ENCODE measurements at places on chromosomes 2 and 18. TPM values are rescaled to one million over a fixed set of nuclear protein-coding genes. Genes with fewer than 3 reads are reported as not detected.

Gene GCC2
- polyA plus RNA-seq: 37.8 TPM

Gene KHK
- 3.3 TPM for polyA plus RNA-seq

Gene BOK
- not detected for polyA plus RNA-seq

Gene TWIST2
- polyA plus RNA-seq: not detected

Gene OR6B2
- polyA plus RNA-seq: not detected

Gene NDC80
- 2.7 TPM for polyA plus RNA-seq

Gene GPR155
- polyA plus RNA-seq: 2.5 TPM

Gene IWS1
- 25.6 TPM for polyA plus RNA-seq

Gene NEU4
- 1.7 TPM for polyA plus RNA-seq

Gene GNAL
- 0.05 TPM for polyA plus RNA-seq

Gene CYP27A1
- polyA plus RNA-seq: 0.17 TPM

Gene HOXD13
- polyA plus RNA-seq: not detected

Gene ERFE
- not detected for polyA plus RNA-seq

Gene AGXT
- polyA plus RNA-seq: not detected

Gene POTEJ
- not detected for polyA plus RNA-seq

Gene CIDEA
- polyA plus RNA-seq: not detected

Gene CCDC141
- 20.1 TPM for polyA plus RNA-seq

Gene LYPD6B
- 1.6 TPM for polyA plus RNA-seq

Gene RUFY4
- polyA plus RNA-seq: not detected

Gene SLC9A4
- polyA plus RNA-seq: not detected

Gene FEV
- polyA plus RNA-seq: not detected

Gene RNF144A
- 0.92 TPM for polyA plus RNA-seq

Gene LIMS3
- polyA plus RNA-seq: not detected

Gene IMPA2
- polyA plus RNA-seq: 18.6 TPM

Gene LBX2
- not detected for polyA plus RNA-seq

Gene KIF3C
- polyA plus RNA-seq: 0.57 TPM

Gene ACTR2
- polyA plus RNA-seq: 381 TPM

Gene TMEM150A
- 16.2 TPM for polyA plus RNA-seq

Gene NCL
- polyA plus RNA-seq: 176 TPM

Gene RND3
- polyA plus RNA-seq: not detected

Gene CLEC4F
- not detected for polyA plus RNA-seq

Gene CD302
- 0.60 TPM for polyA plus RNA-seq

Gene RAPGEF4
- not detected for polyA plus RNA-seq

Gene INPP1
- 3.4 TPM for polyA plus RNA-seq

Gene RTP5
- not detected for polyA plus RNA-seq

All from naive B cell (primary cell).